Stimulated activated CD8-positive, alpha-beta memory T cell treated with anti-CD3 and anti-CD28 coated beads, Interleukin-4, amount 100 ng/mL, for 1 hour (primary cell): ENCODE measurements at places on chromosomes 13 and 19.

DNA sequence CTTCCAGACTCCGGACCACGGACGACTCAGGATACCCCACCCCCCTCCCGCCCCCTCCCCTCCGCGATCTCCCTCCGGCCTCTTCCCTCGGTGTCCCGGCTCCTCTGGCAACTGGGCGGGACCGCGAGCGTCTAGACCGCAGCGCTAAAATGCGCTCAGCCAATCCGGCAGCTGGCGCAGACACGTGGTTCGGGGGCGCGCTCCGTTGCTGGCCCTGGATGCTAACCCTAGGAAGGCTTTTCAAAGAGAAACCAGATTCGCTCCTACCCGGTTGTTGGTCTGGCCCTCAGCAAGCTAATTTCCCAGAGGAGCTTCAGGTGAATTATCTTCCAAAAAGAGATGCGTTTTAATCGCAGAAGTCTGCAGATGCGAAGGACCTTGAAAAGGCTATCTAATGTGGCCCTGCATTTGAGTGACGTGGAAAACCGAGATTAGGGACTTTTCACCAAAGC lies at the start of gene DZIP1:
DZIP1 (minus strand) TSS at position 106 of the 452 bp plus-strand sequence. CDS start 2,677 bp downstream, outside the sequence.
- no peak for DNase-seq

DNA sequence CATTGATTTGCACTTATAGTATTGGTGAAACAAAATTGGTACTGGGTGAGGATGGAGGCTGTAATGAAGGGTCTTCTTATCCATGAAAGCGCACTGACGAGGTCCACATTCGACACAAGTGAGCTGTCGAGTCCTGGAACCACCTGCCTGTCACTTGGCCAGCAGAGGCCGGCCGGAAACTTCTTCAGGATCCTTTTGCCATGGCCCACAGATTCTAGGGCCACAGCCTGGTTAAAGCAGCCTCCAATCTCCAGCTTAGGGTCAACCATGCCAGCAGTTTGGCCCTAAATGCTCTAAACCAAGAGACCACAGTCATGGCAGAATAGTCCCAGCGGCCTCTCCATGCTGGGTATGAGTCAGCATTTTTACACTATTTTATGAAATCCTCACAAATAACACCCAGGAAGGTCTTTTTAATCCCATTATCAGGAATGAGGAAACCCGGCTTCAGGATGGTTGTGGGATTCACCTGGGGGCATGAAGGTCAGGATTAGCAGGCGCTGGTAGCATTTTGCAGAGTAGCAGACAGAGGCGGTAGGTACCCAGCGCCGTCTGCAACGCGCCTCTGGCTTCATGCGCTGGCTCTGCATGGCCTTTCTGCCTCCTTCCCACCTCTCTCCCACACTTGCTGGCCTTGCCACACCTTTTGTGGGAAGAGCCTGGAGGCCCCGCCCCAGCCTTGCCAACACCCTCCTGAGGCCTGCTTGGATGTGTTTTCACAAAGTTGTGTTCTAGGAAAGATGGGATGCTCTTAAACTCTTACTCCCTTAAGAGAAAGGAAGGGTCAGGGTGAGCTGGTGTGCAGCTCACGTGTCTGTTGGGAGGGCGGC lies 15.2 kb downstream of the GAS6 start:
- no peak for DNase-seq

DNA sequence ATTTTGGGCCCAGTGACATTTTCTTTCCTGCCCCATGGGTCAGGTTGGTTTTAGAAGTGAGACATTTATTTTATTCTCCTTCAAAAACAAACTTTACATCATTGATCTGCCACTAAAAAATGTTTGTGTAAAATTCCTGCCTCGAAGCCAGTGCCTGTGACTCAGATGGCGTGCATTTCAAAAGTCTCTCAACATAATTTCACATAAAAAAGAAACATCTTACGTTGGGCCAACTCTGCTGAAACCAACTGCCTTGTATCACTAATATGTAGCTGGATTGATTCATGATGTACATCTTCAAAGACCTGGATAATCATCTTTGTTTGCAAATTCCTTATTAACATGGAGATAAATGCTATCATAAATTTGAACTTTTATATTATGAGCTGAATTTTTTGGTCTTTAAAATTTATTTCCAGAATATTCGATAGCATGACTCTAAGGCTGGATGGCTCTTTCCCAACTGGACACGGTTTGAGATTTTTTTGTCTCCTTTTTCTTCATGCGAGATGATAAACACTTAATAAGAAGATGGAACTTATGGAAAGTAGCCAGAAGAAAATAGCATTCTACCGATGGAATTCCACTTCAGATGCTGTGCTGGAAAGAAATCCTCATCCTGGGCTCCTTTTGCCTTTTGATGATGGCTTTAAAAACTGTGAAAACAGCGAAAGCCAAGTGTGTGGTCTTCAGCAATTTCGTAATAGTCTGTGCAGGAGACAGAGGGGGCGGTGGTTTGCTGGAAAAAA lies 420.5 kb downstream of the FGF9 start:
- no peak for DNase-seq

DNA sequence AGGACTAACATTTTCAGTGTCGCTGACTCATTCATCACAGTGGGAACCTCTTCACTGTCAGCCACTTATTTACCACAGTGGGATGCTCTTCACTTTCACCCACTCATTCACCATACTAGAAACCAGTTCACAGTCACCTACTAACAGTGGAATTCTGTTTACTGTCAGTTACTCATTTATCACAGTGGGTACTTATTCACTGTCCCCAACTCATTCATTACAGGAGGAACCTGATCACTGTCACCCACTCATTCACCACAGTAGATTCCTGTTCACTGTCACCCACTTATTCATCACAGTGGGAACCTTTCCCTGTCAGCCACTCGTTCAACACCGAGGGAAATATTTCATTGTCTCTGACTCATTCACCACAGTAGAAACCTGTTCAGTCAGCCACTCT lies 10.1 kb upstream of the ZNF85 start:
- no peak for DNase-seq

DNA sequence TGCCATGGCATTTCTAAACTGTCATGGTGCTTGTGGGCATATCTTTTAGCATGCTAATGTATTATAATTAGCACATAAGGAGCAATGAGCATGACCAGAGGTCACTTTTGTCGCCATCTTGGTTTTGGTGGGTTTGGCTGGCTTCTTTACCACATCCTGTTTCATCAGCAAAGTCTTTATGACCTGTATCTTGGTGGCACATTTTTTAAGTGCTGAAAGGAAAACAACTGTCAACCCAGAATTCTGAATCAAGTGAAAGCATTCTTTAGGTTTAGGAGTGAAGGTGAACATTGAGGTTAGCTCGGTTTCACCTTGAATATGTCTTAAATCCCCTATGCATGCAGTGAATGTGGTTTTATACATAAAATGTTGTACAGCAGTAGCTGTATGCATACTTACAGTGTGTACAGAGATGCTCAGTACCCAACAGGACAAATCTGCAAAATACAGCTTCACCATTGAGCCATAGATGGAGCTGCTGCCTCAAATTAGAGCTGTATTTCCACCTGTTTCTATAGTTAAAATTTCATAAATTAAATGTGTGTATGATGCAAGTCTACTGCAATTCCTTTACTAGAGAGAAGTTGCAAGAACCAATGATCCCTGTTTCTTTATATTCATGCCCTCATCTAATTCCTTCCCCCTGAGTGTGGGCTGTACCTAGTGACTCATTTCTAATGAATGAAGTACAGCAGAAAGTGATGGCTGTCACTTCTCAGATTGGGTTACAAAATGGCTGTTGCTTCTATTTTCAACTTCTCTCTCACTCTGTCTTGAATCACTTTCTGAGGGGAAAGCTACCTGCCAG lies 25.2 kb upstream of the IGSF23 start:
- DNase-seq = no peak

DNA sequence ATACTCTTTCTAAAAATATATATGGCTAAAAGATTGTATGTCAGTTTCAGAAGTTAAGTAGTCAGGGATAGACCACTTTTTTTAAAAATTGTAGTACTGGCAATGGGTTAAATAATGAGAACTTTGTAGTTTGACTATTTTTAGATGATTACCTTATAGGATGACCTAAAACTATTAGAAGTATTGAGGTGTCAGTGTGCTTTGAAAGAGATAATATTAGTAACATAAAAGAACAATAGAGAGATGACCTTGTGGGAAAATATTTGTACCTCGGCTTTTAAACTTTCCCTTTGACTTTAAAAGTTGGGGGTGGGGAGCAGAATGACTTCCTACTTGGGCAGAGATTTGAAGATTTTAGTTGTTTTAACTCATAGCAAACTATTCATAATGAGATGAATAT lies 48.3 kb downstream of the SLAIN1 start:
- no peak for DNase-seq

GRCh38 chr13:31159306-31159705 lies 2.4 kb downstream of the HSPH1 start:
- no peak for DNase-seq

DNA sequence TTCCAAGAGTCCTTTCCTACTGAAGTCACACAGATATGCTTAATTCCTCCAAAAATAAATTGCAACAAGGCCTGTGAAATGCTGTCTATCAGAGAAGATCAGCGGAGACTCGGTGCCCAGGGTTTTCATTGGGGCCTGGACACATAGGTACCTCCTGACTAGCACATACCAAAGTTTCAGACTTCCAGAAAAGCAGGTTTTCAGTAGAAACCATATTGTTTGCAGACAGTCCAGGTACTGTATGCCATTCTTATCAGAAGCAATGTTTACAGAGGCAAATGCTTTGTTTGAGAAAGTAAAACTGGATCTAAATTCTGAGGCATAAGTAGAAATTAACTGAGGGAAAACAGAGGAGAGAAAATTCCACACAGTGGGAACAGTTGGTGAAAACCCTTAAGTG lies 12.8 kb downstream of the ZNF229 start:
- no peak for DNase-seq

GRCh38 chr13:27189192-27189591 lies 17.6 kb upstream of the USP12 start:
- no peak for DNase-seq
